Cortex of kidney (tissue), 1 donor: ENCODE measurements at places on chromosomes 6 and 20.

- DNase-seq = no peak
Measured at GRCh38 chr20:17995967-17996819, 27.4 kb downstream of the MGME1 start.

GRCh38 chr20:59405226-59406200 is 105.1 kb downstream of the EDN3 start:
- DNase-seq = no peak

DNA sequence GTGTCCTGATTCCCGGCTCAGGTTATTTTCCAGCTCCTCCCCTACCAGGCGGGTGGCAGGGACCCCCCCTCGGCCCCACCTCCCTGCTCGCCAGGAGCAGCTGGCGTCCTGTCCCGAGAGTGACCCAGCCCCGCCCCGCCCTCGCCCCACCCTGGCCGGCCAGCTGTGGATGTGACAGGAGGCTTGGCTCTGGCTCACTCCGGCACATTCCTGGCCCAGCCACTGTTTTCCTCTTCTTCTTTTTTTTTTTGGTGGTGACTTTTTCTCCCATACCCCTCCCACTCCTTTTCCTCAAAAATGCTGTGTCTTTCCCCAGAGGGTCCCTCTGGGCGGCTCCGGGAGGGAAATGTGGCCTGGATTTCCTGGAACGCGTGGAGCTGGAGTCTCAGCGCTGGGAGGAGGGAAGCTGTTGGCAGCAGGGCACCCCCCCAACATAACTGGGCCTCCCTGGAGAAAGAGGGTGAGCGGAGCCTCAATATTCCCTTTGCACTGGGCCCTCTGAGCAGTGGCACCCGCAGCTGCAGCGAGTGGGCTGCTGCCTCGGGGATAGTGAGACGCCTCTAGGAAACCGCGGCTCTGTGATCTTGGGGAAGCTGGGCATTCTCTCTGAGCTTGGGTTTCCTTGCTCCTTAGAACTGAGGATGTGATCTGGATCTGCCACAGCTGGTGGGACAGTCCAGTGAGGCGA is 28.3 kb upstream of the CSNK2A1 start:
- DNase-seq = no peak

DNA sequence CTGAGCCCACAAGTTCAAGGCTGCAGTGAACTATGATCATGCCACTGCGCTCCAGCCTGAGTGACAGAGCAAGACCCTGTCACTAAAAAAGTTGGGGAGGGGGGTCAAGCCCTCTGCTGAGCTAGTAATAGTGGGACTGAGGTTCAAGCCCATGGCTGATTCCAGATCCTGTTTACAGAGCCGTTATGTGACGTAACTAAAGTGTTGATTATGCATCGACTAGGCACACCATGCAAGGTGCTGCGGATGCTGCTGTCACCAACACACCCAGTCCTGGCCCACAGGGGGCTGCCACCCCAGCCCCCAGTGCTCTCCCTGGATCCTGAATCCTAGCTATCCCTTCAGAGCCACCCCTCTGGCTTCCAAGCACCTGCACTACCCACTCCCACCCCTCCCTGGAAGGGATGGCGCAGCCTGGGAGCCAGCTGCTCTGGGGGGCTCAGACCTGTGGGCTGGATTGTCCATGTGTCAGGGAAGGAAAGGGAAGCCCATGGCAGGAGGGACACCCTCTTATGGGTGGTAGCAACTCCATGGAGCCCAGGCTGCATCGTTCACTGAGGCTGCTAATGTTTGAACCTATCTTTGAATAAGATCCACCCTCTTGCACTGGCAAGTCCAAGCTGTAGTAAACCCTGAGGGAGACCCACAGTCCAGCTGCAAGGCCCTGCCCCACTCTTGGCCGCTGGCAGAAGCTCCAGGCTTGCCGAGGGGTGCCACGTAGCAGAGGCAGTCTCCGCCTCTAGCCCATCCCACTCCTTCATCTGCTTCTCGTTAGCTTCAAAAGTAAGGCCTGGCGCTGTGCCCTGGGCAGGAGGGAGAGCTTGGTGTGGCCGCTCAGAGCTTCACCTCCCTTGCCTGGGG is 95.0 kb downstream of the SNX5 start:
- DNase-seq = no peak

GRCh38 chr6:1878330-1878729 is 268.6 kb downstream of the FOXC1 start:
- DNase-seq = no peak

GRCh38 chr6:157452096-157452495 is 71.1 kb downstream of the ZDHHC14 start:
- no peak for DNase-seq

GRCh38 chr6:135257631-135258405 is 76.7 kb downstream of the MYB start:
- no peak for DNase-seq

GRCh38 chr6:127587875-127588274 is 10.9 kb downstream of the C6orf58 start:
- no peak for DNase-seq

DNA sequence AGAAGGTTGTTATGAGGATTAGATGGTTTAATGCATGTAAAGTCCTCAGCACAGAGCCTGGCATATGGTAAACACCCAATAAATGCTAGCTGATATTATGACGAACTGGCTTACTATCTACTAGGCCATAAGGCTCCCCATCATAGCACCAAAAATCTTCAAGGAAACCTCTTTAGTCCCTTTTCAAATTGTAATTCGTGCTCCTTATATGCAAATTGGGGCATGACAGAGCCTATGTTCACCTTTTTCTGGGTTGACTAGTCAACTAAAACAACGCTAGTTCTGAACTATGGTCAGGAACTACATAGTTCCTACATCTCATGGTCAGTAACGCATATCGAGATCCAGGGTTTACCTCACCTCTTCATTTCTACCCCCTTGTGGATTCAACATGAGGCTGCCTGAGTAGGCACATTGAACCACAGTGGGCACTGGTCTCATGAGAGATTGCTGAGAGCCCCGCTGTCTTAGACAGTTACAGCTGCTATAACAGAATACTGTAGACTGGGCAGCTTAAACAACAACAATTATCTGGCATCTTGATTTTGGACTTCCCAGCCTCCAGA is 97.2 kb upstream of the TNFAIP3 start:
- DNase-seq = no peak

- no peak for DNase-seq
Measured at GRCh38 chr20:37055276-37055675, 40.5 kb downstream of the RBL1 start.

DNA sequence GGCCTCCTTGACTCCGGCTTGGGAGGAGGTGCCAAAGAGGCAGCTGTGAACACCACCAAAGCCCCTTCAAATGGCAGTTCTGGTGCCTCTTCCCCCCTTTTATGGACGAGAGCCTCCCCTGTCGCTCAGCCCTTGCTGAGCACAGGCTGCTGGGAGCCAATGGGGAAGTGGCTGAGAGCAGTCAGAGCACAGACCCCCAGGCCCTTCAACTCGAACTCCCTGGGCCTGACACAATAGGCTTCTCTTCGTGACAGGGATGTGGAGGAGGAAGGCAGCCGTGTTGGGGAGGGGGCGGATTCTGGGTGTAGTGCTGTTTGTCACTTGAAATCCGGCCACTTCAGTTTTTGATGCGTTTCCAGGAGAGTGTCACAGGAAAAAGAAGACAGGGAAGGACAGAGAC is at the start of gene PDYN:
Gene PDYN, minus strand, starts transcription at position 73 of the 400 bp plus-strand sequence. CDS start 10,974 bp downstream, outside the sequence.
- DNase-seq = no peak

DNA sequence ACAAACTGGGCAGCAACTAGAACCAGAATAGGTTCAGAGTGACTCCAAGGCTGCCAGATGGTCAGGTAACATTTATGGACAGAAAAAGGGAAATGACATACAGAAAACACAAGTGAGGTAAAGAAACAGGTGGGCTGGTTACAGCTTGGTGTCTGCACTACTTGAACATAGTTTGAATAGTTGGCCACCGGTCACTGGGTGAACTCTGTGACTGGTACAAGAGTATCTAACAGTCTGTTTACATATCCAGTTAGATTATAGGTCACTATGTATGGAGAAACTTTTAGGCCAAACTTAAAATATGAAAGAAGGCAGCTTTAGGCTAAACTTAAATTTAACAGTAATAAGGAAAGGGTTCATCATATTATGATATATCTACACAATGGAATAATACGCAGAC is 32.9 kb downstream of the LCA5 start:
- DNase-seq = no peak

- DNase-seq = no peak
Measured at GRCh38 chr20:63284544-63284949, 8.4 kb upstream of the COL20A1 start.

DNA sequence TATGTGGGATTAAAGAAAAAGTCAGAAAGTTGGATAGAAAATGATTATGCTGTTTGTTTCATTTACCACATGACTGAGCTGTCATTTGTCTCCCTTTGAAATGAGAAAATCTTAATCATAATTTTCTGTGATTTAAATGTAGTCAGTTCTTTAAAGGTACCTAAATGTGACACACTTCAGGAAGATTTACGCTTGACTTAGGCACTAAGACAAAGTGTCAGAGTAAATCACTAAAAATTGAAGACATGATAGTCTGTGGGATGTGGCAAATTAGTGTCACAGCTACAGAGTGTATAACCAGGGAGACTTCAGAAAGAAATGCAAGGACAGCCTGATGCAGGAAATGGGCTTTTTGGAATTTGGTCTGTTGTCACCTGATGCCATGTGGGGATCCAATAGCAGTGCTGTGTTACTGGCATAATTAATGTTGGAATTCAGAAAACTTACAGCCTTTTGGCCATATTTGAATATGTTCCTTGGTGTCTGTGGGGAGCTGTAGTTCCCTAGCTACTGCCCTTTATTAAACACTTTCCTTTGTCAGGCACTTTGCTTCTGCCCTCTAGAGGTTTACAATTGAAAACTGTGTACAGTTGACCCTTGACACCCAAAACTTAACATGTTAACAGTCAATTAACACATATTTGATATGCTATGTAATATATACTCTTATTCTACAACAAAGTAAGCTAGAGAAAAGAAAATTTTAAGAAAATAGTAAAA is 493.8 kb downstream of the UTRN start:
- no peak for DNase-seq

GRCh38 chr20:40720099-40720498 is 31.1 kb upstream of the MAFB start:
- no peak for DNase-seq

DNA sequence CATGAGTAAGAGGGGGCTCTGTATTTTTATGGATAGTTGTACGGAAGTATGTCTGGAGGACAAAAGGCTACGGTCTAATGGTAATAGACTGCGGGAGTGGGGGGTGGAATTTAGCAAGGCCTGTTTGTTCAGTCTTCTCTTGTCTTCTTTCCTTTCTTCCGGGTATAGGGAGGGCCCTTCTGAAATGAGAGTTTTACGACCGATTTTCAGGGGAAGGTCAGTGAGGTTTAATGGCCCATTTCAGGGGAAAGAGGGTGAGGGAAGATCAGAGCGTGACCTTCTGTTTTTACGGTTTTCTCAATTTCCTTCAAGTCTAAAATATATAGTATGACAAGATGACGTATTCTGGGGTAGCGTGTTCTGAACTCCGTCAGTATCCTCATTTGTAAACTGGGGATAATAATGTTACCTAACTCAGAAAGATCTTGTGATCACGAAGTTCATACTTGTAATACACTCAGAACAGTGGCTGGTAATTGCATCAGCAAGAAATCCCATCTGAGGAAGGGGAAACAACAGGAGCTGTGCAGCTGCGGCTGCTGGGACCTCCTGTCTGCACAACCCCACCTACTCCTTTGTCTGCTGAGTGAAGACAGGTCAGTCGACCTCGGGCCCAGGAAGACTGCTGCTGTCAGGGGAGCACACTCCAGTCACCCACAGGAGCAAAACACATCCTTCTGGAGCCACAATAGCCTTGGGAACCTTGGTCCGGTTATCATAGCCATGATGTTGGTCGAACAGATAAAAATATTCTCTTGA is 90.4 kb downstream of the MAP3K7 start:
- DNase-seq = no peak

DNA sequence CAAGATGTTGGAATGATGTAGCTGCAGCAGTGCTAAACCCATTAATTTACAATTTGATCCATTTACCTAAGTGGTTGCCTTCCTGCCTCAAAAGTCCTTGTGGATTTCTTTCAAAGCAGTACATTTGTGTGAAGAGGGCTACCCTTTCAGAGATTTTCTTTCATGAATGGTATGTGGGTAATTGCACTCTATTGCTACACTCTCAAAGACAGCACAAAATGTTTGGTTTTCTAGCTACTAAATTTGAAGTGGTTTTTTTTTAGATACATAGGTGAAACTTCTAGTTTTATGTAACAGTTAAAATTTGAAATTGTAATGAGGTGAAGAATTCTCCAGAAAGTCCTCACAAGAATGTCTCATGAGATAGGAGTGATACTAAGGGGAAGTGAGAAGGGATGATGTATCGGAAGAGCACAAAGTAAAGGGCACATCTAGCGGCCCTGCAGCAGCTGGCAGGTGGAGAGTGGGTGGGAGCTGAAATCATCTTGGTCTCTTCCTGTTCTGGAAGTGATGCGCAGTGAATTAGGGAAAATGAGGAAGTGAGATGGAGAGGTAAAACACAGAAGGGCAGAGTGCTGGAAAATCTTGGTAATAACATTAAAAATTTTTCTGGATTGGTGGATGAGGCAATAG is 236.8 kb upstream of the MAN1A1 start:
- DNase-seq = no peak

DNA sequence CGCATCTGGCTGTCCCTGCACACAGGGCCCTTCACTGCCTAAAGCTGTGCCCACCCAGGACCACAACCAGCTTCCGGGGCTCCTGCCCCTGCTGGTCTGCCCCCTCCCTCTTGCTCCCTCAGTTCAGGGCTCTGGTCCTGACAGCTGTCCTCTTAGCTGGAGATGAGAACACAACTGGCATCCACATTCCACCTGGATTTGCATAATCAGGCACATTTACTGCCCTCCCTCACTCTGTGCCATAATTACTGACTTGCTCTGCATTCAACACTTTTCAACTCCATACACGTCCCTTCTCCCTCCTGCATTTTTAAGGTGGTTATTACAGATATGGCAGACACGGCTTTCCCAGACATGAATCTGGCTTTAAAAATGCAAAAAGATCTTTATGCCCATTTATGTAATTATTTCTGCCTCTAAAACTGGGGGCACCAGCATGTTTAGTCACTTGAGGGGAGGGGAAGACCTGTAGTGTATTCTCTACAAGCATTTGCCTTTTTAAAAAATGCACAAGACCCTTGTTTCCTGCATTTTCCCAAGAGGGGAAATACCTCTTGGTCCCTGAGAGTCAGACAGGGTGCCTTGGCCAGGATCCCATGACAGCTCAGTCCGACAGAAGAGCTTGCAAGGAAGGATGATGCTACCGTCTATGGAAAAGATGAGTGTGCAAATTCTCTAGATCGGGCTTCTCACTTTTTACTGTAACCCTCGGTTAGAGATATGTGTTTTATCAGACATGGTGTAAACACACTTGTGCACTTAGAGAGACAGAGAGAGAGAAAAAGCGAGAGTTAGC is 401.8 kb downstream of the PREX1 start:
- no peak for DNase-seq

- DNase-seq = no peak
Measured at GRCh38 chr20:9407805-9408421, 106.5 kb upstream of the LAMP5 start.

DNA sequence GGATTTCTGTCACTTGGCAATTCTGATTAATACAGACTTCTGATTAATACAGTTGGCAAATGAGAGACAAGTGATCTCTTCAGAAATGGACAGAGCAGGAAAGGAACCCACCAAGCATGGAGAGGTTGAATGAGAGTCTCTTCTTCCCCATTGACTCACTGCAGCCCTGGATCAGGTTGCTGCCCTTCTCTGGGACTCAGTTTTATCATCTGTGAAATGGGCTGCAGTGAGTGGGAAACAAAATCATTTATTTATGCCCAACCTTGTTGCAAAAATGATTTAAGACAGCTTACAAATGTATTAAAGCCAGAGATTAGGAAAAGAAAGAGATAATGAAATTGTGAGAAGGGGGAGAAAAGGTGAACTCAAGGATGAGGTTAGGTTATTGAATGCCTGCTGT is 20.8 kb upstream of the RSPO4 start:
- no peak for DNase-seq
